Activated naive CD8-positive, alpha-beta T cell treated with anti-CD3 and anti-CD28 coated beads for 36 hours (primary cell): ENCODE measurements at places on chromosomes 7 and 10.

- DNase-seq, result no peak
- no peaks in the 10 kb centered on the region for H3K27me3 ChIP-seq
- peaks cover 72% of the 10 kb centered on the region for H3K36me3 ChIP-seq
- peak overlapping the region; percentile 98 for H3K27ac ChIP-seq
- peaks cover 40% of the 10 kb centered on the region for H3K4me1 ChIP-seq
Observed at GRCh38 chr7:620056-620455, 100.4 kb upstream of the PDGFA start.

GRCh38 chr7:29854257-29854938 lies 48.1 kb downstream of the WIPF3 start:
- peaks cover 8% of the 10 kb centered on the region for H3K27me3 ChIP-seq
- no peaks in the 10 kb centered on the region for H3K36me3 ChIP-seq
- no peak for DNase-seq
- H3K27ac ChIP-seq, result no peak overlapping the region
- no peaks in the 10 kb centered on the region for H3K4me1 ChIP-seq

- H3K27ac ChIP-seq, result no peak overlapping the region
- H3K27me3 ChIP-seq, result no peaks in the 10 kb centered on the region
- no peak overlapping the region for H3K4me3 ChIP-seq
Observed at GRCh38 chr7:133797818-133798520, 329.2 kb upstream of the LRGUK start.

- H3K27me3 ChIP-seq, result no peaks in the 10 kb centered on the region
- H3K4me1 ChIP-seq, result no peaks in the 10 kb centered on the region
- no peak overlapping the region for H3K4me3 ChIP-seq
- no peaks in the 10 kb centered on the region for H3K36me3 ChIP-seq
Observed at GRCh38 chr7:138204285-138204981, 128.2 kb downstream of the AKR1D1 start.

DNA sequence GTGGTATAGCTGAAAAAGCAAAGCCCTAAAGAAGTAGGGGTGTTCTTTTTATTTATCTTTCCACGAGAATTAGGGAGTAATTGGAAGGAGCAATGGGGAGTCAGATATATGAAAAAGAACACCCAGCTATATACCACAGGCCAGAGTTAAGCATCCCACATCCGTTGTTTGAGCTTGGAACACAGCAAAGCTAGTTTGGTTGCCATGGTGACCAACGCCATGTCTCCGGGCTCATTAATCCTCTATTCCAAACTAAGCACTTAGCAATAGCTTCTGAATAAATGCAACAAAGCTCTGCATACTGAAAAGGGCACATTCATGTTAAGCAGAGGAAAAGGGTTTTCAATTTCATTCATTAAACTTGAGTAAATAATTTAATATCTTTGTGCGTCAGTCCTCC lies 23.5 kb downstream of the ASB4 start:
- no peaks in the 10 kb centered on the region for H3K36me3 ChIP-seq
- no peak overlapping the region for H3K4me3 ChIP-seq
- DNase-seq, result peak; percentile 14
- H3K27ac ChIP-seq, result no peak overlapping the region
- peaks cover 3% of the 10 kb centered on the region for H3K4me1 ChIP-seq

DNA sequence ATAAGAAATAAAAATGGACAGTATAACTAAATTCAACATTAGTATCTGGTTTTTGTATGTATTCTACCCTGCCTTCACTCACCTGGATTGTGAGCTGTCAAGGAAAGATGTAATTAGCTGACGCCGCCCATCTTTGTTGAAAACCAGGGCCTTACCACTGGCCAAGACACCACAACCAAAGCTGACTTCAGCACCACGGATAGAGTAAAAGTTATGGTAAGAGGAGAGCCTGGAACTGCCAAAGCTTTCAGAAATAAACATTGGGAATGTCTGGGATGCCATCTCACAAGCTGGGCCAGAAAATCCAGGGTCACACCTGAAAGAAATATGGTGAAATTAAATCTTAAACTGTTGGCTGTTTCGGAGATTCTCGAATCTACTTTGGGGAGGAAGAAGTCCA lies 190.1 kb upstream of the SLC26A5 start:
- no peak for DNase-seq
- no peaks in the 10 kb centered on the region for H3K36me3 ChIP-seq
- H3K4me1 ChIP-seq, result no peaks in the 10 kb centered on the region
- peaks cover 3% of the 10 kb centered on the region for H3K27me3 ChIP-seq

- H3K4me1 ChIP-seq, result no peaks in the 10 kb centered on the region
- DNase-seq, result no peak
- no peaks in the 10 kb centered on the region for H3K27me3 ChIP-seq
- no peak overlapping the region for H3K27ac ChIP-seq
- H3K4me3 ChIP-seq, result no peak overlapping the region
- H3K36me3 ChIP-seq, result no peaks in the 10 kb centered on the region
Observed at GRCh38 chr10:38003026-38003425, 7.4 kb upstream of the ZNF33A start.

DNA sequence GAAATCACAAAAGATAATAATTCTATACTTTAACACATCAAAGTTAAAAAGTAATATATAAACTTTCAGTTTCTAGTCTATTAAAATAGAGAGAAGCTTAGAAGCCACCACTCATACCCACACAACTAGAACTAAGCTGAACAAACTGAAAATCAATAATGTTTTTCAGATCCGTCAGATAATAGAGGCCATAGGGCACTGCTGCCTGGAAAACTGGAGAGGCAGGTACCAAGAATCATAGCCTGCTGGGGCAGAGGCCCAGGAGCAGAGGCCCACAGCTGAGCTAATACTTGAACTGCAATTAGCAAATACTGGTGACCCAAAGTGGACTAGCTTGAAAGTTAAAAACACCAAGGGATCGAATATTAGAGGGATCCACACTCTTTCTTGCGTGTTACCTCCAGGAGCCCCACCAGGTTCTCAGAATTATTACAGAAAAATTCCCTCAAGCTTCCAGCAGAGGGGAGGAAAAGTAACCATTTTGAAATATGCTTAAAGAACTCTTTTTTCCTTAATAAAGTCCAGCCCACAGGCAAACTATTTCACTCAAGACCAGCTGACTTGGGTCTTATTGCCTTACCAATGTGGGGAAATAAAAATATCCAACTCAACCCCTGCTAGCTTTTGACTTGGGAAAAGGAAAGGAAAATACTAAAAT lies 774.1 kb upstream of the IGFBP3 start:
- no peaks in the 10 kb centered on the region for H3K4me1 ChIP-seq
- no peak overlapping the region for H3K4me3 ChIP-seq

DNA sequence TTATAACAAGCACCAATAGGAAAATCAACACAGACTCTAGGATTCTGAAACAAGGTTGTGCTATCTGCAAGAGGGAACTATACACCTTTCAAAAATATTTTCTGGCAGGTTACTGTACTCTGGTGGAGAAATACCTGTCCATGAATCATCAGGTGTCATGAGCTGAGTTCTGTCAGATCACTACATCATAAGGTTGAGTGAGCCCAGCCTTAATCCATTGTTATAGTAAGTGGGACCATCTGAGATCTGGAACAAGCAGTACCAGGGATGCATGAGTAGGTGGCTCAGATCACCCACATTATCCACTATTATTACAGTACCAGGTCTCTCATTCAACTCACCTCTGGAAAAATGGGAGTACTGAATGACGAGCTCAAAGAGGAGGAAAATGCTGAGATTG lies 212.4 kb downstream of the DGKI start:
- DNase-seq, result no peak
- no peak overlapping the region for H3K4me3 ChIP-seq
- H3K36me3 ChIP-seq, result no peaks in the 10 kb centered on the region
- no peaks in the 10 kb centered on the region for H3K27me3 ChIP-seq
- no peaks in the 10 kb centered on the region for H3K4me1 ChIP-seq

GRCh38 chr7:28802450-28802849 lies 155.7 kb downstream of the TRIL start:
- H3K27me3 ChIP-seq, result peaks cover under 1% of the 10 kb centered on the region
- H3K27ac ChIP-seq, result no peak overlapping the region
- H3K4me3 ChIP-seq, result no peak overlapping the region
- no peak for DNase-seq
- H3K4me1 ChIP-seq, result no peaks in the 10 kb centered on the region
- H3K36me3 ChIP-seq, result peaks cover 2% of the 10 kb centered on the region

DNA sequence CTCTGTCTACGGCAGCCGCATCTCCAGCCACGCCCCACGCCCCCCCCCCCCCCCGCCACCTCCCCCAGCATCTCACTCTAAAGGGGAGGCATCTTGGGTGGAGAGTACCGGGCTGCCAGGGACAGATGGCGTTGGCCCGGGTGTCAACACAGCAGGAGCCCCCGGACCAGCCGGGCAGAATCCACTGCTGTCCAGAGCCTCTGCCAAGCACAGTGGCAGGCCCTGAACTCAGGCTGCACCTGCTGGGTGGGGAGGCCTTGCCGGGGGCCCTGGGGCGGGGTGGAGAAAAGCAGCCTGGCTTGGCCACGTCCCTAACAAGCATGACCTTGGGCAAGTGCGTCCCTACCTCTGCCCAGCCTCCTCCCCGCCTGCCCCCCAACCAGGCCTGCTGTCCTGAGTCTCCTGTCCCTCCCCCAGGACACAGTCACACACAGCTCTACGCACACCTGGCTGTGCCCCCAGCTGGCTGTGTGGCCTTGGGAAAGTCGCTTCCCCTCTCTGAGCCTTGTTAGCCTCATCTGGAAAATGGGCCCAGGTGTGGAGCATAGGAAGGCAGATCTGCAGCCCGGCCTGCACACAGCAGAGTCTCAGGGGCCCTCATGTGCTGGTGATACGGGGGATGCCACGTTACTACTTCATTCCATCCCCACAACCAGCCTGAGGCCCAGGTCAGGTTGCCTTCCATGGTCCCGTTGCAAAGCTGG lies 45.2 kb downstream of the MICALL2 start:
- H3K36me3 ChIP-seq, result no peaks in the 10 kb centered on the region
- H3K27ac ChIP-seq, result no peak overlapping the region
- H3K4me3 ChIP-seq, result no peak overlapping the region

DNA sequence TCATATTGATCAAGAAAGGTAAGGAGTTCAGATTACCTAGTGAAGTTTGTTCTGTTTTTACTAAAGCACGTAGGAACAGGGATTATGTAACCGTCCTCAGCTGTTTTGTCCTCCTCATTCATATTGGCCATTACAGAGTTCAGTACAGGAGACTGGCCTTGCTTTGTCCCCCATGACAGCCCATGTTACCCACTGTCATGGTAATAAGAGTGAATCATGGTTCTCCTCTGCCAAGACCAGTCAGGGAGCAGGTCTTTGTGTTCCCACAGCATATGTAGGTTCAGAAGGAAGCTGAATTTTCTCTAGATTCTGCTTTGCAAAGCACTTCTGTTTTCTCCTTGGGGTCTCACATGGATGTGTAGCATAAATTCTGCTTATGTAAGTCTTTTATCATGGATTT lies 106.2 kb upstream of the GPR141 start:
- no peak overlapping the region for H3K27ac ChIP-seq
- DNase-seq, result no peak
- no peaks in the 10 kb centered on the region for H3K4me1 ChIP-seq
- H3K36me3 ChIP-seq, result no peaks in the 10 kb centered on the region
- peaks cover 10% of the 10 kb centered on the region for H3K27me3 ChIP-seq

GRCh38 chr7:70703785-70704184 lies 428.2 kb upstream of the GALNT17 start:
- no peaks in the 10 kb centered on the region for H3K36me3 ChIP-seq
- H3K4me3 ChIP-seq, result no peak overlapping the region
- no peaks in the 10 kb centered on the region for H3K4me1 ChIP-seq

DNA sequence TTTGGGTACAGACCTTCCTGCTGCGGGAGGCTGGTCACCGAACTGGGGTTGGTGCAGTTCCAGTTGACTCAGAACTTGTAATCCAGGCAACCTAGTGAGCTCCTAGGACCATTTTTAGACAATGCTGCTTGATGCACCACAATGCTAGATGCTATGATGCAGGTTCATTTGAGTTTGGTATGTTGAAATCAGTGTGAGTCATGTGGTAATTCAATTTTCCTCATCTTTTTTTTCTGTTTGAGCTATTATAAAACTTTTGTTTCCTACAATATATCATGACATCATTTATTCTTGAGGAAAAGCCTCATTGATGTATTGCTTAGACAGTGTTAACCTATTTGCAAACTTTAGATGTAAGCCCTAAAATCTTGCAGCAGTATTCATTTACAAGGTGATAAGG lies 40.9 kb upstream of the MTPN start:
- no peak overlapping the region for H3K4me3 ChIP-seq
- peaks cover 13% of the 10 kb centered on the region for H3K4me1 ChIP-seq
- no peak overlapping the region for H3K27ac ChIP-seq
- peaks cover 16% of the 10 kb centered on the region for H3K27me3 ChIP-seq
- no peak for DNase-seq

- H3K27me3 ChIP-seq, result no peaks in the 10 kb centered on the region
- no peak overlapping the region for H3K27ac ChIP-seq
- no peaks in the 10 kb centered on the region for H3K4me1 ChIP-seq
- H3K36me3 ChIP-seq, result no peaks in the 10 kb centered on the region
Observed at GRCh38 chr7:4110438-4110837, 571.7 kb upstream of the FOXK1 start.

DNA sequence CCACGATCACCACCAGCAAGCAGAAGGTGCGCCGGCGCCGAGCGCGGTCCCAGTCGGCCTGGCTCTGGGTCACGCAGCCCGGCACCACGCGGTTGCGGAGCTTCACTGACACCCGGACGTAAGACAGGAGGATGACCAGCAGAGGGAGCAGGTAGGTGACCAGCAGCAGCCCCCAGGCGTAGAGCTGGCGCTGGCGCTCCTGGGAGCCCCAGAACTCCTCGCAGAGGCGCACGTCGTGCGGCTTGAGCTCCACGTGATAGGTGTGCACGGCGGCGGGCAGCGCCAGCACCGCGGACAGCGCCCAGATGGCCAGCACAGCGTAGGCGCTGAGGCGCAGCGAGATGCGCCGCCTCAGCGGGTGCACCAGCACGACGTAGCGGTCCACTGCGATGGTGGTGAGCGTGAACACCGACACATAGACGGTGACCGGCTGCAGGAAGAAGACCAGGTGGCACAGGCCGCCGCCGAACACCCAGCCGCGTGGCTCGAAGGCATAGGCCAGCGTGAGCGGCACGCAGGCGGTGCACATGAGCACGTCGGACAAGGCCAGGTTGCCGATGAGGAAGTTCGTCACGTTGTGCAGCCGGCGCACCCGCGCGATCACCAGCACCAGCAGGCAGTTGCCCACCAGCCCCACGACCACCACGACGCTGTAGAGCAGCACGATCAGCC lies 920 bp downstream of the PRLHR start:
- peaks cover 53% of the 10 kb centered on the region for H3K27me3 ChIP-seq
- H3K27ac ChIP-seq, result no peak overlapping the region

DNA sequence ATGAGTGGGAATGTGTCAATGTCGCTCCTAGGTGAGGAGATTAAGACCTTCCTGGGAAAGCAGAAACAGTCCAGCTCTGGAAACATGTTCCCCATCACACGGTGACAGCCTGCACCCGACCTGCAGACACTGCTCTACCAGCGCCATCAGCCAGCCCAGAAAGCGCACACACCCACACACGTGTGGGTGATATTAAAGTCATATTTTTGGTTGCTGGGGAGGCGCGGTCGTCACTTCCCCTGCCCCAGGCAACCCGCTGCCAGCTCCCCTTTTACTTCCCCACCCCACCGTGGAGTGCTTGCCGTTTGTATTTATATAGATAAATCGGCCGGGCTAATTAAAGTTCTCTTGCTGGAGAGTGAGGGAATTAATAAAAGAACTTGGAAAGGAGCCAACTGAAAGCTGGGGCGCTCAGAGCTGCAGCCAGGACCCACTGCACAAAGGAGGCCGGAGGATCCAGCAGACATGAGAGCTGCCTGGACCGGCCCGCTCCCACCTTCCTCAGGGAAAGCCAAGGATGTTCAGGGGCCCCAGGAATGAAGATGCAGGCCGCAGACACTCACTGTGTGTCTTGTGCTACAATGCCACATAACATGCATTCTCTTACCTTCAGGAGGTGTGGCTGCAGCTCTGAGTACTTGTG lies 145.2 kb upstream of the UNC5B start:
- DNase-seq, result no peak
- no peaks in the 10 kb centered on the region for H3K36me3 ChIP-seq

- H3K27ac ChIP-seq, result no peak overlapping the region
- peak; percentile 24 for DNase-seq
- H3K4me3 ChIP-seq, result no peak overlapping the region
- peaks cover 58% of the 10 kb centered on the region for H3K27me3 ChIP-seq
Observed at GRCh38 chr10:86363184-86363832, 3.3 kb downstream of the GRID1 start.
